ENCODE measurements at places on chromosomes 1 and 21.

- DNase-seq = no peak
These were observed 22.8 kb downstream of the LACTBL1 start for GRCh38 chr1:22949822-22950331.

GRCh38 chr1:162568802-162569201, 7.3 kb downstream of the UAP1 start:
- no peak for DNase-seq

- DNase-seq = no peak
These were observed 14.2 kb downstream of the KCNA2 start for GRCh38 chr1:110591956-110592355.

- DNase-seq = no peak
These were observed 48.0 kb downstream of the IL6R start for GRCh38 chr1:154453161-154453560.

- DNase-seq = no peak
These were observed 27.8 kb downstream of the FAM20B start for GRCh38 chr1:179053486-179053885.

- DNase-seq = no peak
These were observed 30.9 kb upstream of the NEXN start for GRCh38 chr1:77857552-77857951.

DNA sequence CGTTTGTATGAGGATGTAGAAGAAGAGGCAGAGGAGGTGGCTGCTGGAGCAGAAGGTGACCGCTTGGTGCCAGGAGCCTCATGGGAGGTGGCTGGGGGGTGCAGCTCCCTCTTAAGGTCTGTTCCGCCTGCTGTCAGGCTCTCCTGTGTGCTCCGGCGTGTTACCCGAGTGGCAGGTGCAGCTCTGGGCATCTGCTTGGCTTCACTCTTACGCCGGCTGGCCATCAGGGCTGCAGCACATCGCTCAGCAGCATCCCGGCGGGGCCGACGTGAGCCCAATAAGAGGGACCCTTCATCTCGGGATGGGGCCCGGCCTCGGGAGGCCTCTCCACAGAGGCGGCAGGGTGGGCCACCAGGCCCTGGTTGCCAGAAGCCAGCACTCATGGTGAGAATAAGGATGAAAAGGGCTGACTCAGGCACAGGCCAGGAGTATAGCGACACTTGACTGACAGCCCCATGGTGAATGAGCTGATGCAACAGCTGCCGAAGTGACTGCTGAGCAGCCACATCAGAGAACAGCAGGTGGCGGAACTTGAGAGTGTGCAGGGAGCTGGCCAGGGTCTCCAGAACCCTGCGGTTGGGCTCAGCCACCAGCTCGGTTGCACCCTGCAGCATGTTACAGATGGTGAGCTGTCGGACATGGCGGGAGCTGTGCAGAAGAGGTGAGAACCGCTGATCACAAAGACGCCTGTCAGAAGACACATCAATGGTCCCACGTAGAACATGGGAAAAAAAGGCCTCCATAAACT, 17.5 kb downstream of the LRRC41 start:
- DNase-seq = no peak

- DNase-seq = no peak
These were observed 147.9 kb downstream of the RASAL2 start for GRCh38 chr1:178241837-178242236.

DNA sequence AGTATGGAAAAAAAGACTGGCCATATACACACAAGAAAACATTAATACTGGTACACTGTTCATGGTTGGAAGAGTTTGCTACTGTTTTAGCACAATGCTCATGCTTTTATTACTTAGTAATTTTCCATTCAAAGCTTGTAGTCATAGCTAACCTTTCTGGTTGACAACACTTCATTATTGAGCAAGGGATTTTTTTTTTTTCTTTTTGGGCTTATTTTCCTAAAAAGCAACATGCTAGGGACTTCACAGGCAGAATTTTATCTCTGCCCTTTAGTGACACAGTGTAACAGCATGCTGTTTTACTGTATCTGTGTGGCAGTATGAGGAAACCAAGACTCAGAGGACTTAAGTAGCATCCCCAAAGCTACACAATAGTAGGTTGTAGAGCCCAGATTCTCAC, 58.5 kb downstream of the FGGY start:
- DNase-seq = no peak

DNA sequence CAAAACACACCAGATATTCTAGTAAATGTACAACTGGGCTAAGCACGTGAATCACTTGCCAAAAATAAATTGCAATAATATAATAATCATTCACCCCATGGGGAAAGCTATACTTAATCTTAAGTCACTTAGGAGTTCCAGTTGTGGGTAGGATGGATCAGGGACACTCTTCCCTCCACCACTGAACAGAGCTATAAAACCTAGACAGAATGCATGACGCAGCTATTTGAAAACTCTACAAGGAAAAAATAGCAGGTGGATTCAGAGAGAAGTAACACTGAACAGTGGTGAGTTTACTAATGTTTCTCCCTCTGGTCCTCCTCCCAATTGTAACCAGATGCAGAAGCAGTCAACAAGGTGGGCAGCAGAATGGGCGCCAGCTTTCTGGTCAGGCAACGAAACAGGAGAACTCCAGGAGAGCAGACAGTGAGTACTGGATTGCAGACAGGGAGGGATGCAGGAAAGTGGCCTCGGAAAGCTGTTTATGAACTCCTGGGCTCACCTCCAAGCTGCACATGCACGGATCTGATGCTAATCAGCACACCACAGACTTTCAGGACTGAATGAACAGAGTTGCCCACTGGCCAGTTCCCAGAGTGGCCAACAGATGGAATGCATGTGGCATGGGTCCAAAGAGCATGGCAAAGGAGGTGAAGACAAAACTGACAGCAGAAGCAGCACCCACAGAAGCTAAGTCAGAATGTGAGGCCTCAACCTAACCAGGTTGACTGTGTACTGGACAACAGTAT, 41.4 kb downstream of the TARBP1 start:
- DNase-seq = no peak

DNA sequence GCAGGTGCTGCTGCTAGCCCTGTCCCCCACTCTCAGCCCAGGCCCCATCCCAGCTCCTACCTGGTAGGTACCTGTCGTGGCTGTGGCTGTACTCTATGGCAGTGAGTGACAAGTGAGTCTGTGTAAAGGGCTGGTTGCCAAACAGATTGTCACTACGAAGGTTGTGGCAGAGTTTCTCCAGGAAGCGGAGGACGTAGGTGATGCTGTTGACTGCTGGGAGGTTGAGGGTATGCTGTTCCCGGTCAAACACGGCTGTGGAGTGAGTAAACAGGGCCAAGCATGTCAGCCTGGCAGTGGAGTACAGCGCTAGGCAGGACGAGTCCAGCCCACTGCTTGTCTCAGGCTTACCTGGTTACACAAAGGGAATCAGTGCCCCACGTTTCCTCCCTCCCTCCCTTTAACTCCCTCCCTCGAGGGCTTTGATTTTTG, 24.8 kb upstream of the SLFNL1 start:
- DNase-seq = no peak

- no peak for DNase-seq
These were observed 117.7 kb downstream of the CTH start for GRCh38 chr1:70528590-70529333.

- DNase-seq = no peak
These were observed 1.2 kb downstream of the PPP1R8 start for GRCh38 chr1:27831568-27832410.

- DNase-seq = no peak
These were observed 35.4 kb downstream of the CLCA1 start for GRCh38 chr1:86504137-86504479.

All from activated T-helper 1 cell treated with anti-CD3 and anti-CD28 coated beads, Interleukin-2, amount 50 U/mL, for 16 hours (primary cell).